Mucosa of gallbladder (tissue), 1 donor: ENCODE measurements at places on chromosomes 1 and 21.

DNA sequence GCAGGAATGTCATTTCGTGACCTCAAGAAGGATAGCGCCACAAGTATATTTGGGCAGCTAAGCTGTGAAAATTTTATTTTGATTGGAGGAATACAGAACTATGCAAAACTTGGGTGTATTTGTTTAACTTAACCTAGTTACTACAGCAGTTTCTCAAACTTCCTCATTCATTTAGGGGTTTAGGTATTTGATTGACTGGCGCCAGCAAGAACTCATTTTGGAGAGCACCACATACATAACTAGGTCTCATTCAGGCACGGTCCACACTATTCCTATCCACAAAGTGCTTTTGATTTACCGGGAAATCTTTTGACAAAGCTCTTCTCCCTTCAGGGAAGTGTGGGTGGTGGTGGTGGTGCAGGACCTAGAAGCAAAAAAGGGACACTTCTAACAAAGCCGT, 155.1 kb upstream of the NRIP1 start:
- no peak for DNase-seq

DNA sequence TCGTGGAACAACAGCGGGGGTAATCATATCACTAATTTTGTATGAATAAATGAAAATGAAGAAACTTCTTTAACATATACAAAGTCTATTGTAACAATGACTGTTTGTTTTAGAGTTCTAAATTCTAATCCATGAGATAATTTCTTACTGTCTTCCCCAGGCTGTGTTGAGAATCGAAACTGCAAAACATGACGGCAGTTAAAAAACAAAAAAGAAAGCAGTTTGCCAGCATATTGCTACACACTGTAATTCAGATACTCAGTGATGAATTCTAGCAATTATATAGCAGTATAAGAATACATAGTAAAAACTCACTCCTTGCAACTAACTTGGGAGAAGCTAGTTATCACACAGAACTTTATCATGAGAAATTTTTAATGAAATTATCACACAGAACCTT, 22.1 kb downstream of the INSL5 start:
- DNase-seq = no peak

GRCh38 chr1:235673981-235674380, 24.4 kb upstream of the GNG4 start:
- DNase-seq = no peak

DNA sequence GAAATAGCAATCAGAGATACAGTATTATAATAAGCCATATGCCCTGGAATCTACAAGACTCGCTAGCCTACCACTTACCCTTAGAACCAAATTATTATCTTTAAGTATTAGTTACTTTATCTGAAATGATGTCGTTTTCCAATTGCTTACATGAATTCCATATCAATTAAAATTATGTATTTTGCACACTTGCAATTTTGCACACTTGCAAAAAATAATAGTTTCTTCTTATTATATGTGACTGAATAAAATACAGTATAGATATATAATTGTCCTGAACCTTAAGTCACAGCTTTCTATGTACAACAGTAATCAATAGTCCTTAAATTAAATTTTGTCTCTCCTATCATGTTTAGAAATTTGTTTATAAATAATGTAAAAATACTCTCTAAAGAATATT, 2095.1 kb downstream of the NCAM2 start:
- DNase-seq = no peak

DNA sequence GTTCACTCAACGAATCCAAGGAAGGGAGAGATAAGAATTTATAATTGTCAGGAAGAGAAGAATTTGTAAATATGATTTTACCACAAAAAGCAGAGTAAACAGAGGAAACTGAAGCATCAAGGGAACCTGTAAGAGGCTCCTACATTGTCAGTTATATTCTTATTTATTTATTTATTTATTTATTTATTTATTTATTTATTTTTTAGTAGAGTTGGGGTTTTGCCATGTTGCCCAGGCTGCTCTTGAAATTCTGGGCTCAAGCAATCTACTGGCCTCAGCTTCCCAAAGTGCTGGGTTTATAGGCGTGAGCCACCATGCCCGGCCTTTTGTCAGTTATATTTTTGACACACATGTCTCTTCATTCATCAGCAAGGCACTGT, 47.1 kb downstream of the FCRL3 start:
- DNase-seq = no peak

DNA sequence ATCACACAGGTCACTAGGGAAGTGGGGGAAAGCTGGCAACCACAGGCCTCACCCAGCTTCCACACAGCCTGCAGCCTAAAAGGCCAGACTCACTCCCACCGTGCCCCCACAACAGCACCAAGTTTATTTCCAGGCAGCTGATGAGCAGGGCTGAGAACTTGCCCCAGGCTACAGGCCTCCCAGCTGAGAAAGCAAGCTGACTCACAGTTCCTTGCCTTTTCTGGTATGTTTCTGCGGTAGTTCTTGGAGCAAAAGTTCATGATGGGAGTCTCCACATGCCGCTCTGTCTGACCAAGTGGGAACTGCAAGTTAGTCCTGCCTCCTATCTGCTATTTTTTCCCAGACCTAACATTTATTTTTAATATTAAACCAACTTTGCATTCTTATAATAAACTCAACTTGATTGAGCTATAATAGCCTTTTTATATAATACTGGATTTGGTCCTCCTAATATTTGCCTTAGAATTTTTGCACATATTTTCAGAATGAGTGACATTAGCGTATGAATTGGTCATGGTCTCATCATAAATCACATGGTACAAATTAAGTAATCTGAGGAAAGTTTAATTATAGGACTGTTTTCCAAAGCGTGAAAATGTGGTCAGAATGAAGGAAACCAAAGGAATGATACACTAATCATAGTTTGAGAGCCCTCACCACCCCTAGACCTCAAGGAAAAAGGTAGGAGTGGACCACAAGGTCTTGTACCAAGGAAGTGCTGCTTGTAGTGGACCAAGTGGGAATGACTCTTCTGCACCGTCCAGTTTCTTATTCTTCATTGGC, 30.7 kb downstream of the RPAP2 start:
- DNase-seq = no peak

DNA sequence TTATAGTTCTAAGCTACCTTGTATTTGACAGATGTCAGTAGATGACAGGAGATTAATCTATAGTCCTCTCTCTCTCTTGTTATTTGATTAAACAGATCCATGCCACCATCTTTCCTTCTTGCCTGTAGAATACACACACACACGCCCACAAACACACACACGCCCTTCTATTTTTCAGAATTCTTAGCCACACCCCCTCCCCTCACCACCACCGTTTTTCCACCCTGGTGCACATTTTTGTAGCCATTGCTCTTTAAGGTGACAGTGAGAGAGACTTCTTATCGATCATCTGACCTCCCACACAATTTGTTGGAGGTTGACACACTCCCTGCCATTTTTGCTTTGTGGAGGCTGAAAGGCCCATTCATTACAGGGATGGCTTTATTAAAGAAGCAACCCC, 123.2 kb downstream of the NTNG1 start:
- DNase-seq = no peak

DNA sequence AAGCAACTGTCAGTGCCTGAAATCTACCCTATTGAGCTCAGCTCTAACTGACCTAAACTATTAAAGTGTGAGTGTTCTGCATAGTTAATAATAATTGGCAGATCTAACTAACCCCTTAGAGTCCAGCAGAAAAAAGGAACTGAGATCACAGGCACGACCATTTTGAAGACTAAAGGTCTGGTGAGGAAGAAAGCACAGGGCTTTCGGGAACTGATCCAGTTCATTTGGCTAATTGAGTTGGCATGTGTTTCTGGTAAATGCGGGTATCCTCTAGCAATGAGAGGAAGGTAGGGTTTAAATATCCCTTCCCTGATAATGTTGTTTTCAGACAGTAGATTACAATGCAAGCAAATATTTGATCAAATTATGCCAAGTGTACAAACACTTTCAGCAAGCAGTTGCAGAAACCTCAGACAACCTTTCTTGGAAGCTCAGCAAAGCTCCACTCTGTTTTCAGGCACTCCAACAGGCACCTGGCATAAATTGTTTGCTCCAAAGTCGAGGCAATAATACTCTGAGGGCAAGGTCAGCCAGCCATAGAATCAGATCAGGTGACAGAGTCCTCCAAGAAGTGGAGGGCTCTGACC, 100.8 kb downstream of the KCNK1 start:
- no peak for DNase-seq

GRCh38 chr1:22782406-22782805, 71.8 kb downstream of the EPHB2 start:
- no peak for DNase-seq
